Stimulated activated CD8-positive, alpha-beta memory T cell treated with anti-CD3 and anti-CD28 coated beads, Interleukin-4, amount 100 ng/mL, for 1 hour (primary cell): ENCODE measurements at places on chromosomes 6 and 20.

DNA sequence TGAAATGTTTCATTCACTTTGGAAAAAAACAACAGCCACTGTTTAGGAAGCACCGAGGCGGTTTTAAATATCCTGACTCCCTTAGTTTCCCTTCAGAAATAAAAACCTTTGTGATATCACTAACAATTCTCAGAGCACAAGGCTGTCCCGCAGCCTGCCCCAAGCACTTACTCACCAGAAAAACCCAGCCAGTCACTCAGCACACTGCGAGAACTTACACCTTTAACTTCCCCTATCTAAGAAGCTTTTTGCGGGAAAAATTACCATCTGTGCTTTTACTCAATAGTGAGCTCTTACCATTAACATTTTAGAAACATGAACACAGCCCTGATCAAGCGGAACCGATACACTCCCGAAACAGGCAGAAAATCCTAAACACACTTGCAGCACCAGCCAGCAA, 9.3 kb downstream of the ZBTB46 start:
- no peak for DNase-seq

DNA sequence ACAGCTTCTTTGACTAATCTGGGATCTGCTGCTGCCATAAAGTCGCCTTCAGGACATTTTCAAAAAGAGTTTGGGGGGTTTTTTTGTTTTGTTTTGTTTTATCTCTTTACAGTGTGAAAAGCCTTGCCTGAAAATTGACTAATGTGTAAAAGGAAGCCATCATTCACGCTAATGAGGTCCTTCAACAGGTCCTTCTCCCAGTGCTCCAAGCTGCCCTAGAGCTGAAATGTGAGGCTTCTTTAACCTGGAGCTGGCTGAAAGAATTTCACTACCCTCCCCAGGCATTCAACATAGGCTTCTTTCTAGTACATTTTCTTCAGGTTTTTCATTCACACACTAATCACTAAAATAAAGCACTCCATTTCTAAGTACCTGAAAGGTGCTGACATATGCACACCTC, 145.1 kb upstream of the PRDM1 start:
- no peak for DNase-seq

GRCh38 chr6:149246691-149247384, 70.7 kb upstream of the TAB2 start:
- DNase-seq: no peak

DNA sequence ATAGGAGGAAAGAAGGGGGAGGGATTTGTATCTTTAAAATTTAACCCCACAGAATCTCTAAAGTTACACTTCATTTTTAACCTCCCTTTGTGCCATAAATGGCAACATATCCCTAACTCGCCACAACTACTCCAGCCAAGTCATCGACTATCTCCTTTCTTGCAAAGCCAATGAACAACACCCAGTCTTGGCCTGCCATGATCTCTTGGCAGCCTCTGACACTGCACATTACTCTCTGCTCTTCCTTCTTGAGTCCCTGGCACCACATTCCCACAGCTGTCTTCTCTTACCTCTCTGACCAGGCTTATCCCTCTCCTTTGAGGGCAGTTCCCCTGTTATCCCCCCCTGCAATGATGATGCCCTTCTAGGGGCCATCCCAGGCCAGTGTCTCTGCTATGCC, 42.5 kb downstream of the MBOAT1 start:
- DNase-seq: no peak

DNA sequence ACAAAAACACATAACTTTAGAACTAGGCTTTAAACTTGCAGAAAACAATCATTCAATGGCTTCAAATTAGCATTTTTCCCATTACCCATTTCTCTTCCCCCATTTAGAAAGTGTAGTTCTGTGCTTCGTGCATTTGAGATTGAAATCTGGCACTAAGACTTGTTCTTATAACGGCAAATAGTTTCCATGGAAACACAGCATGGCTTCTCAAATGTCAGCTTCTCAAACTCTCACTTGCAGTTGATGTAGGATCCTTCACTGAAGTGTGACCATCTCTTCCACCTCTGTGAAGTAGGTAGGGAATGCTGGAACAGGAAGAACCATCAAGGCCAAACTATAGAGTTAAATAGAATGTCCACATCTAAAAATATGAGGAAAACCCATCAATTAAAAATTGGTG, 52.2 kb downstream of the MANEA start:
- no peak for DNase-seq

DNA sequence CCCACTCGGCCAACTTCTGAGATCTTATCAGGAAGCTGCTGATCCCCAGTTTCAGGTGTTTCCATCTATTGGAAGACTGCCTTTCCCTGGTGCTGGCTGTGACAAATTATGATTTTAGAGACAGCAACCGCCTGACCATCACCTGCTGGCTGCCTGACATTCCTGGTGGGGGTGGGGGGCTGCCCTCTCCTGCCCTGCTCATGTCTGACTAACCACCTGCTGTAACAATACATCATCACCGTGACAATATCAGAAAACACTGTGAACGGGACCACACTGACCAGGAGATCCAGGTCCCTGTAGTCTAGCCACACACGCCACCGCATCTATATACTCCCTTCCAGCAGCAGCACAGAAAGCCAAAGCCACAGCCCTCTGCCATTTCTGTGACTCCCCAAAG, 537.5 kb downstream of the QKI start:
- no peak for DNase-seq
